ENCODE measurements at places on chromosomes 6 and 20.

- DNase-seq = no peak
Observed at GRCh38 chr6:131555992-131556391, 17.0 kb upstream of the ARG1 start.

GRCh38 chr20:13109658-13110057 is 100.9 kb downstream of the SPTLC3 start:
- no peak for DNase-seq

GRCh38 chr20:24678351-24679106 is 209.1 kb downstream of the SYNDIG1 start:
- DNase-seq = no peak

DNA sequence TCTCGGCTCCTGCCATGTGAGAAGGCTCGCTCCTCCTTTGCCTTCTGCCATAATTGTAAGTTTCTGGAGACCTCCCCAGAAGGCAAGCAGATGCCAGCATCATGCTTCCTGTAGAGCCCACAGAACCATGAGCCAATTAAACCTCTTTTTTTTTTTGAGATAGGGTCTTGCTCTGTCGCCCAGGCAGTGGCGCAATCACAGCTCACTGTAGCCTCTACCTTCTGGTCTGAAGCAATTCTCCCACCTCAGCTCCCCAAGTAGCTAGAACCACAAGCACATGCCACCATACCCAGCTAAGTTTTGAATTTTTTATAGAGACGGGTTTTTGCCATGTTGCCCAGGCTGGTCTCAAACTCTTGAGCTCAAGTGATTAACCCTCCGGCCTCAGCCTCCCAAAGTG is 28.6 kb downstream of the RING1 start:
- DNase-seq = no peak

- no peak for DNase-seq
Observed at GRCh38 chr20:33009214-33010132, 2.0 kb downstream of the BPIFB2 start.

DNA sequence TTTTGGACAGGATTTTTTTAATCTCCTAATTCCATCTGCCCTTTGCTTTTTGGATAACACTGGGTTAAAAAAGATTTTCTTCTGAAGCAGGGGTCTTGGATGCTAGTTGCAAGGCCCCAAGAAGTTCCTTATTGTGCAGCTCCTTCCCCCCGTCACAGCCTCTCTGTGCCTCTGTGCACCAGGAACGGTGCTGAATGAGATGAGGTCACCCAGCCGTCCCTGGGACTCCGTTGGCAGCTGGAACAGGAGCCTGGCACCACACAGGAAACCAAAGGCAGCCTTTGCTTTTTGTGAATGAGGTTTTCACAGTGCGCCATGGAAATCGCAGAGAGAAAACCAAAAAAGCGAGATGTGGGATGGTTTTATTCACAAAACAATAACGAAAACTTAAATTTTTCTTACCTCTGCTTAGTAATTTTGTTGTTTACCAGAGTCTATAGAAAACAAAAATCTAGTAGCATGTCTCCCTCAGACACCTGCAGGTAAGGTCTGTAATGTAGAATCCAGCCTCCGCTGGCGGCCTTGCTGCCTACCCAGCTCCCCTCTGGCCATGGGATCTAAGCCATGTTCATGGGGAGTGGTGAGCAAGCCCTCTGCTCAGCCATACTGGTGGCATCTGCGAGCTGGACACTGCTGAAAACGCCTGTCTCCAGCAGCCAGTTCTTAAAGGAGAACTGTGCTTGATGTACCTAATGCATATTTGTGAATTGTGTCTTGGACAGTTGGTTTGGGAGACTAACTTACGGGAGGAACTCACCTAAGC is 40.4 kb upstream of the SYNJ2 start:
- DNase-seq = no peak

GRCh38 chr6:157535340-157536222 is 154.6 kb downstream of the ZDHHC14 start:
- no peak for DNase-seq

Data from coronary artery (tissue), 2 donors.